ENCODE measurements at places on chromosomes 5 and 9.
A peak's percentile ranks its signal among the peaks of the same experiment; 100 is the strongest.

- DNase-seq: no peak
These were observed 126.5 kb downstream of the MRPL36 start for GRCh38 chr5:1673042-1673677.

DNA sequence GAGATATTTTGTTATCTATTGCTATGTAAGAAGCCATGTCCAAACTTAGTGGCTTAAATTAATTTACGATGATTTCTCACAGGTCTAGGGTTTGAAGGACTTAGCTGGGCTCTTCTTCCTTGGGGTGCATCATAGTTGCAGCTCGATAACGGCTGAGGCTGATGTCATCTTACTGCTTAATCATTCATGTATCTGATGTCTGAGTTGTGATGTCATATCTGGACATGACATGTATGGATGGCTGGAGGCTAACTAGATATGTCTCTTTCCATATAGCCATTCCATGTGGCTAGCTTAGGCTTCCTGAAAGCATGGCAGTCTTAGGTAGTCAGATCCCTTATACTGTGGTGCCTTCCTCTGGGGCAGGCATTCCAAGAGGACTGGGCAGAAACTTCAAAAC is 31.6 kb downstream of the ADGRV1 start:
- DNase-seq: no peak

DNA sequence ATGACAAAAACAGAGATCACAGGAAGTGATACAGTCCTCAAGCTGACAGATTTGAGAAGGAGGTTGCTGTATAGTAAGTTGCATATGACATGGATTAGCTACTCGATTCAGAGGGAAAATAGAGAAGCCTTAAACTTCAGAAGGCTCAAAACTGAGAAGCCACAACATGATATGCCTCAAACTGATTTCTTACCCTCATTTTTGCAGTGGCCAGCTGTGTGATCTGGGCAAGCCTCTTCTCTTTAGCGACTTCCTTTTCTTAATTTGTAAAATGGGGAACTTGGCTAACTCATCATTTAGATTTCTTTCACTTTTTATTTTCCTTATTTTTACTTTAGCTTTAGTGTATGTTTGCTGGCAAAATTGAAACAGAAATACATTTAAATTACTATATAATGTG is 421.1 kb downstream of the KIF4B start:
- DNase-seq: no peak

GRCh38 chr5:91070761-91071550 is 312.2 kb downstream of the ARRDC3 start:
- no peak for DNase-seq

- no peak for DNase-seq
These were observed 423.2 kb upstream of the PAPPA start for GRCh38 chr9:115730396-115730795.

DNA sequence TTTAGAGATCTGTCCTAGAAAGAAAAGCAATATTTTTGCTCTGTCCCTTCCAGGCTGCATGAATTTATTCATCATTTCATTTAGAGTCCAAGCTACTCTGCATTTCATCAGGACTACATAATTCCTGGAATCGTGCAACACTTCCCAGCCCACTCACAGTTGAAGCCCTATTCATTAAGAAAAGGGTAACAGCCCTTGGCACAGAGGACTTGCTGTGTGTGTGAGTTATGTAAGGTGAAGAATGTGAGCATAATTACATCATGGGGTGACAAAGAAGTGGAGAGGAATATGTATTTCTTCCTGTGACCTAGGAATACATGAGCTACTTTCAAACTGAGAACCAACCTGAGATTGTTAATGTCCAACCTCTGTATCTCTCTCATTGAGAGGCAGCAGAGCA is 317.4 kb downstream of the ARHGEF28 start:
- no peak for DNase-seq

DNA sequence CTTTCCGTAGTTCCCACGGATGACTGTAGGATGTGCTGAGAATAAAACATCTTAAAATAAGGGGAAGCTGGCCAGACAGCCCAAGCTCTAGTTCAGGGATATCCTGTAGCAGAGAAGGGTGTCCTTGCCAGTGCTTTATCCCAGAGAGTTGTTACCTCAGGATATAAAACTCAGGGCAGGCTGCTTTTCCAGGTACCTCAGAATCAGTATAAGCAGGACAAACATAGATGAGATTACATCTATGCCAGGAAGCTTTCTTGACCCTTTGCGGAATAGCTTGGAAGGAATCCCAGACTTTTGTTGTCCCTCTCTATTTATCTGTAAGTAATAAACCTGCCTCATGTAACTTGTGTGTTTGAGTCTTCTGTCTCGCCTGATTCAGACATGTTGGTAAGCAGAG is 565.7 kb downstream of the PRDM9 start:
- no peak for DNase-seq

DNA sequence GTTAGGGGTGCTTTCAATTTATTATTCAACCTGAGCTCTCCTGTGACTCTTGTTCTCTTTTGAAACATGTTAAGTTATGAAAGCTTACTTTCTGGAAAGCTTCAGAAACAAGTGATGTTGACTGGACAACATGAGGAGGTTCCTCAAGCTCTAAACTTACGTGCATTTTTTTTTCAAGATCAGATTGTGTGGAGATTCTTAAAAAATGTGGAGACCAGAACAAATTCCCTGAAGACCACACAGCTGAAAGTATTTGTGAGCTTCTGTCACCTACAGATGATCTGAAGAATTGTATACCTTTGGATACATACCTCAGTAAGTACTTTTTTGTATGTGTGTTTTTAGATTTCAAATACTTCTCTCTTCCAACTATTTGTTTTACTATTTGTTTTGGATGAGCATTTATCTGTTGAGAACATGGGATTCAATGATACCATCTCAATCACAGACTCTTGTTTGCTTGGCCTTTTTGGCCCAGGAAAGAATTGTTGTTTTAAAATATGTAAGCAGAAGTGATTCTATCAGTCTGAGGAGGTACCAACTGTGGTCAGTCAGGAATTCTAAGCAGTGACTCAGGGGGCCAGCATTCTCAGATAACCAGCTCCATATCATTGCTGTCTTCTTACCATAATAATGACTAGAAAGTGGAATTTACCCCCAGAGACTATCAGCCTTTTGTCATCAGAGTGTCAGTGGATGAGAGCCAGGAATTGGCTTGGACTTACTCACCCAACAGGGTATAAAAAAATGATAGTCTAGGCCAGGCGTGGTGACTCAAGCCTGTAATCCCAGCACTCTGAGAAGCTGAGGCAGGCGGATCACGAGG is 34.4 kb upstream of the GLIPR2 start:
- DNase-seq: no peak

- no peak for DNase-seq
These were observed 38.4 kb upstream of the CLPTM1L start for GRCh38 chr5:1383344-1383743.

DNA sequence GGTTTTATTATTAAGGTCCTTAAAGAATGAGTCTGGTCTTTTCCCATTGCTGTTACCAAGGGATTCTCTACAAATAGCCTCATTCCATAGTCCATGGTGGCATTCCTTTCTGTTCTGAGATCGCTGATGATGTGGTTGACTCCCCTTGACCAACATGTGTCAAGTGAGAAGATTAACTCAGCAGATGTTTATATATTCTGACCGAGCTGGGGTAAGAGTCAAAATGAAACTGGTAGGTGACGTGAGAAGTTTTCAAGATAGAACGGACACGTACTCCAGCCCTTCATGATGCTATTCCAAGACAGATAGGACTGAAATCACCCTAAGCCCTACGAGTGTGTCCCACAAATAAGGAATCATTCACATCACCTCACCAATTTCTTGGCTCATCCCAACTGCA is 155.5 kb upstream of the WWC1 start:
- no peak for DNase-seq

- no peak for DNase-seq
These were observed 7.9 kb upstream of the NEUROG1 start for GRCh38 chr5:135543485-135544304.

GRCh38 chr5:59810041-59810440 is 83.5 kb downstream of the PDE4D start:
- peak; percentile 58 for DNase-seq

DNA sequence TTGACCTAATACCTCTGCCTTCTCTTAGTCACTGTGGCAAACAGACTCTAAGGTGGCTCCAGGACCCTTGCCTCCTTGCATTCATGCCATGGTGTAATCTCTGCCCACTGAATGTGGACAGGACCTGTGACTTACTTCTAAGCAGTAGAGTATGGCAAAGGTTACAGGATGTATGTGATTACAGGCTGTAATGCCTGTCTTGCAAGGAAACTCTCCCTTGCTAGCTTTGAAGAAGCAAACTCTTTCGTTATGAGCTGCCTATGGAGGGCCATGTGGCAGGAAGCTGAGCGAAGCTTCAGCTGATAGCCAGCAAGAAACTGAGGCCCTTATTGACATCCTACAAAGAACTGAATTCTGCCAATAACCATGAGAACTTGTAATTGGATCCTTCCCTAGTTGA is 103.3 kb upstream of the HMHB1 start:
- no peak for DNase-seq

DNA sequence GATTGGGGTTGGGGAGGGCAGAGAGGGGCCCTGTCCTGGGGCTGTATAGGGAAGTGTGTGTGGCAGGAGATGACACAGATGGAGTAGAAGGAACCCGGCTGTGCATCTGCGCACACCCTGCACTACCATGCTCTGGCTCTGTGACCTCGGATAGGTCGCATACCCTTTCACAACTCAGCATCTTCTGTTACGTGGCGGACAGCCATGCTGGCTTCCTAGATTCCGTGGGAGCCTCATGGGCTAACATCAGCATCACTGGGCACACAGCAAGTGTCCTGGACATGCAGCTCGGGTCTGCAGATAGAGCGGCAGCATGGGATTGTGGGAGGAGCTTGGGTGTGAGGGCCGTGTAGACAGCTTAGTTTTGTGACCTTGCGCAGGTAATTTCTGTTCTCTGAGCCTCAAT is 9.2 kb downstream of the ARPC5L start:
- DNase-seq: no peak

- DNase-seq: no peak
These were observed 166.5 kb downstream of the C9orf152 start for GRCh38 chr9:110041452-110041851.

- DNase-seq: no peak
These were observed 1.5 kb downstream of the TRIM41 start for GRCh38 chr5:181224390-181225229.

DNA sequence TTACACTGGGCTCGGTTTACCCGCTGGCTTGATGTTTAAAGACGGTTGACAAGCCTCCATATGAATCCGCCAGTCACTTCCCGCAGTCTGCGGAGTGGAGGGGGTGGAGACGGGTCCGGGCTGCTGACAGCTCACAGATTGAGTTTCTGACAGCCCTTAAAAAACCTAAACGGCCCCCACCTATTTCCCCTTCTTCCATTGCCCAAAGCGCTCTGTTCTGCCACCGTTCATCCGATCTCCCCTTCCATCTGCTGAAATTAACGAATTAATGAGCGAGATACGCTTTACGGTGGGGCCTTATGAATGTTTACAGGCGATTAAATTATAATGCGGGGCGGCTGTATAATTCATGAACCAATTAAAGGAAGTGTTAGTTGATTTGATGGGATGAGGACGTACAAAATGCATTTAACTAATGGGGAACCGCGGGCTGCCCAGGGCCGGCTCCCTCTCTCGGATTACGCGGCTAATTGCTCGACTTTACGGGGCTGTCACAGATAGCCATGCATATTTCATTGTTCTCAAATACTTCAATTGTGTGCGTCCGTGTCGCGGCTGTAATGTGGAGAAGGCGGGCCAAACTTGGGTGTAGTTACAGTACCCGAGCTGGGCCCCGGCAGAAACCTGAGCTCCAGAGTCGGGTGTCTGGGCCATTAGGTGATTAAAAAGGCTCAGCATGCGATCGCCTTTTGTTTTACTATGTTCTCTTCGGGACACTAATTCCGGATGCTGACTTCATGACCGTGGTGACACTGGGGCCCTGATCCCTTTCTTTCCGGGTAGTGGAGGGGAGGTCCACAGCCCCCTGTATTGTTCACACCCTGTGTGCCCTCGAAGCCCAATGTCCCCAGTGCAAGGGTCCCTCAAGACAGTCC is 74.9 kb downstream of the GTF3C4 start:
- DNase-seq: no peak

- DNase-seq: no peak
These were observed 516 bp downstream of the MRPL41 start for GRCh38 chr9:137552022-137552768.

GRCh38 chr9:114207034-114207810 is 51.9 kb downstream of the COL27A1 start:
- DNase-seq: no peak

- DNase-seq: no peak
These were observed 24.9 kb downstream of the CNTFR start for GRCh38 chr9:34564617-34565016.

GRCh38 chr9:130200038-130200849 is 28.0 kb downstream of the NCS1 start:
- DNase-seq: no peak

DNA sequence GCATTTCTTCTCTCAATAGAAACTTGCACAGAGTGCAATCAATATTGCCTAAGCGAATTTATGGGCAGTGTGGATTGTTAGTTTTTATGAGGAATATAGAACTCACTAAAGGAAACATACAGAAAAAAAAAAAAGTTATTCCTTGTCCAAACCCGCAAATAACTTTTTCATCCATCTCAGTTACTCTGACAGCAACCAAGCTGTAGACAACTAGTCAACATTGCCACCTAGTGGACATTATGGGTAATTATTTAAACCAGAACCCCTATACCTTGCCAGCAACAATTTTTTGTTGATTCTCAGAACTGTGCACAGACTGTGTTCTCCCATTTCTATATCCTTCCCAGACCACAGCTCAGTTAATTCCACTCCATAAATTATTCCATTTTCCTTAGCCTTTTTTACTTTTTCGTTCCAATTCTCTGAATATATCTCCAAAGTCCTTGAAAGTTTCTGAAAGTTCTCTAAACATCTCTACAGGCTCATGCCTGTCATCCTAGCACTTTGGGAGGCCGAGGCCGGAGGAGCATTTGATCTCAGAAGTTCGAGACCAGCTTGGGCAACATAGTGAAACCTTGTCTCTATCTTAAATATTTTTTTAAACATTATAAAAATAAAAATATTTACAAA is 2.6 kb upstream of the AFAP1L1 start:
- no peak for DNase-seq

GRCh38 chr9:114913656-114914055 is 16.7 kb downstream of the TNFSF8 start:
- DNase-seq: no peak

DNA sequence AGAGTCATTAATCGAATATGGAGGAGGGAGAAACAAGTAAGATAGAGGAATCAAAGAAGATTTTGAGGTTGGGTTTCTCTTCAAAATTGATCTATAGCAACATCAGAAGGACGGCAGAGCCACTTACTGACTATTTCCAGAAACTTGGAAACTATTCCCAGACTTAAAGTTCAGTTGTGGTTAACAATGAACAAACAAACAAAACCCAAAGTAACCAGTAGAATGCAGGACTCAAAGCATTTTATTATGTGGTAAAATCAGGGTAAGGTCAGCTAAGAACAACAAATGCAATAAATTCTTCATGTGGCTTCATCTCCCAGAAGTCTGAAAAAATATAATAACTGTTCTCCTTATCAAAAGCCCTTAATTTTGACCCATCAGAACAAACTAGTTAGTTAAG is 54.9 kb upstream of the OSMR start:
- DNase-seq: no peak

DNA sequence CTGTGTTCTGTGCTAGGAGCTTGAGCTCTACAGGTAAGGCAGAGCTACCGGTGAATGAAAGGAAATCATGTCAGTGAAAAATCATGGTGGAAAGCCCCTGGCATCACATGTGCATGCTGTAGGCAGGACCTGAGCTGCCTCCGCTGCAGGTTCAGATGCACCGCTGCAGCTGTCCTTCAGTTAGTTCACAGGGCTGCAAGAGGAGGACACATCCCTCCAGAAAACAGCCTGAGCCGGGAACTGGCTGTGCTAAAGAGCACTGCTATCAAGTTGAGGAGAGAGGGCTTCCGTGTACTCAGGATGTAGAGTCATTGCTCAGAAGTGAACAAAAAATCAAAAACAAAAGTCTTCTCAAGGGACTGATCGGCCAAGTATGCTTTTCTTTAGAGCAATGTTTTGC is 138.6 kb downstream of the ERCC6L2 start:
- peak; percentile 61 for DNase-seq

Measured in CD8-positive, alpha-beta T cell (primary cell).